ENCODE measurements at places on chromosomes 1 and 21.

DNA sequence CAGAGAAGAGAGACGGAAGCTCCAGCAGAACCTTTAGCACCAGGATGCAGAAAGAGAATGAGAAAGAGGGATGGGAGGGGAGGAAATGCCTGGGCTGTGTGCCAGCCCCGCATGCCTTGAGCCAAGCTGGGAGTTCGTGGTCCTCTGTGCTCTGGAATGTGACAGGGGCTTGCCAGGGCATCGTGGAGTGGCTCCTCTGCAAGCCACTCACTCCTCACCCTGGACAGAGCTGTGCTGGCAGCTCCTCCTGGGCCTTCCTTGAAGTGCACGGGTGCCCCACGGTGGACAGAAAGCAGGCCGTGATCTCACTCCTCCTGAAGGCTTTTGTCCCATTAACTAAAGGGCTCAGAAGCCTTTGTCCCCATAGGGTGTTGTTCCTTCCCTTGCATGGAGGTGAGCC, 34.8 kb upstream of the PRELP start:
- peak; percentile 82 for DNase-seq

DNA sequence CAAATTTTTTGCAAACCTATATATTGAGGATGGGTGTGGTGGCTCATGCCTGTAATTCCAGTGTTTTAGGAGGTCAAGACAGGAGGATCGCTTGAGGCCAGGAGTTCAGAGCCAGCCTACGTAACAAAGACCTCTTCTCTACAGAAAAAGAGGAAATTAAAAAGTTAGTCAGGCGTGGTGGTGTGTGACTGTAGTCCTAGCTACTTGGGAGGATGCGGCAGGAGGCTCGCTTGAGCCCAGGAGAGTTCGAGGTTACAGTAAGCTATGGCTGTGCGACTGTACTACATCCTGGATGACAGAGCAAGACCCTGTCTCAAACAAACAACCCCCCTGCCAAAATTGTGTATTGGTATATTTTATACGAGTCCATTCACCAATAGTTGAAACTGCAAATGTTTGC, 589.7 kb downstream of the DPYD start:
- no peak for DNase-seq

DNA sequence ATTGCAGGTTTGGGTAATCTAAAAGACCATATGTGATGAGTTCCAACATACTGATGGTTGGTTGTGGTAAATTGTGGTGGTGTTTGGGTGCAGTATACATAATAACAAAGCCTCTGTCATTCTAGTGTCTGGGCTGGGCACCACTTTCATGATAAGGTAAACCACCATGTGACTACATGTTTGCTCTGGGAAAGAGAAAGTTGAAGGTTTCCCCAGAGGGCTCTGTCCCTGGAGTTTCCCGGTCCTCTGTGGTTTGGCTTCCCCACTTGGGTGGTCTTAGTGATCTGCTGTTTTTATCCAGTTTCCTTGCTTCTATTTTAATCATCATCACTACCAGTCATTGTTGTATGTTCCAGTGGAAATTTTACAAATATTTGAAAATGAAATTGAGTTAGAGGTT, 55.9 kb upstream of the TSPAN2 start:
- no peak for DNase-seq

- DNase-seq, result no peak
Observed at GRCh38 chr1:8363186-8363766, 45.4 kb downstream of the SLC45A1 start.

DNA sequence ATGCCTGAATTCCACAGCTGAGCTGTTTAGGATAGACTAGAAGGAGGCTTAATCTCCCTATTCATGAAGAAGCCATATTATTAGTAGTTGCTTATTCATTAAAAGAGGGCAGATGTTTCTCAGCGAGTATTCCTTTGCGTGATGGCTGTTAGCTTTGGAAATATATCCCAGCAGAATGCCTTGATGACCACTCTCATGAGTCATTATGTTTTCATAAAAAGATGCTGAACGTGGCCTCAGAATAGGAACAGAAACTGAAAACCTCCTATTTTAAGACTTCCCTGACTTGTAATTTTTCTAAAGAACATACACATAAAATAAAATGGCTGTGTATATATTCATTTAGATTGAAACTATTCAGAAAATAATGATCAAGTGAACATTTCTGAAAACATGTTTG, 9.6 kb upstream of the PLA2G4A start:
- peak; percentile 88 for DNase-seq

- DNase-seq, result no peak
Observed at GRCh38 chr1:73781251-73781650, 416.7 kb downstream of the LRRIQ3 start.

GRCh38 chr1:39895731-39896480, 5.8 kb downstream of the MYCL start:
- DNase-seq, result no peak

GRCh38 chr1:53285546-53285945, 42.3 kb downstream of the LRP8 start:
- DNase-seq, result no peak

DNA sequence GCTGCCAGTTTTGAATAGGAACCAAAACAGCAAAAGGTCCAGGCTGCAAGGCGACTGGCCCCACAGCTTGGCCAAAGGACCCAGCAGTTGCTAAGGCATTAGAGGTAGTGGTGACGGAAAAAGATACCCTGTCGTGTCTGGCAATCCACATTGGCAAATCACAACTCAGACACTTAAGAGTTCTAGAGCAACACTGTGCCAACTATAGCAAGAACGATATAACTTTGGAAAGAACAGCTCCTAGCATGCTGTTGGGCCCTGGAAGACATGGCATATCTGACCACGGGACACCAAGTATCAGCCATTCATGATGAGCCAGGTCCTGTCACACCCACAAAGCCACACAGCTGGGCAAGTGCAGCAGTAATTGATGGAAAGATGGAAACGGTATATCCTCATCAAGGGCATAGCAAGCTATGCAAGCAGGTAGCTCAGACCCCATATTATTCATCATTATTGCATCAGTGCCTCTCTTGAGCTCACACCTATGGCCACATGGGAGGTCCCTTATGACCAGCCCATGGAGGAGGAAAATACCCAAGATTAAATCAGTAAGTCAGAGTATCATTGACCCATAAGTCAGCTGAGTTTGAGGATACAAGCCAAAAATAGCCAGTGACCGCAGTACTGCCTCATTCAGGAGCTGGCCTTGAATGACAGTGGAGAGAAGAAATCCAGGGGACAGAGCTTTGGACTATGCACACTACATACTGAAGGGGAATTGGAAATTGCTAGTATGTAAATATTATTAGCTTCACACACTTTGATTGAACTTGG, 221.2 kb downstream of the SETD4 start:
- DNase-seq, result no peak

- no peak for DNase-seq
Observed at GRCh38 chr1:67420835-67421492, 9.2 kb downstream of the SERBP1 start.

GRCh38 chr1:183506561-183506960, 34.3 kb downstream of the SMG7 start:
- DNase-seq, result no peak

DNA sequence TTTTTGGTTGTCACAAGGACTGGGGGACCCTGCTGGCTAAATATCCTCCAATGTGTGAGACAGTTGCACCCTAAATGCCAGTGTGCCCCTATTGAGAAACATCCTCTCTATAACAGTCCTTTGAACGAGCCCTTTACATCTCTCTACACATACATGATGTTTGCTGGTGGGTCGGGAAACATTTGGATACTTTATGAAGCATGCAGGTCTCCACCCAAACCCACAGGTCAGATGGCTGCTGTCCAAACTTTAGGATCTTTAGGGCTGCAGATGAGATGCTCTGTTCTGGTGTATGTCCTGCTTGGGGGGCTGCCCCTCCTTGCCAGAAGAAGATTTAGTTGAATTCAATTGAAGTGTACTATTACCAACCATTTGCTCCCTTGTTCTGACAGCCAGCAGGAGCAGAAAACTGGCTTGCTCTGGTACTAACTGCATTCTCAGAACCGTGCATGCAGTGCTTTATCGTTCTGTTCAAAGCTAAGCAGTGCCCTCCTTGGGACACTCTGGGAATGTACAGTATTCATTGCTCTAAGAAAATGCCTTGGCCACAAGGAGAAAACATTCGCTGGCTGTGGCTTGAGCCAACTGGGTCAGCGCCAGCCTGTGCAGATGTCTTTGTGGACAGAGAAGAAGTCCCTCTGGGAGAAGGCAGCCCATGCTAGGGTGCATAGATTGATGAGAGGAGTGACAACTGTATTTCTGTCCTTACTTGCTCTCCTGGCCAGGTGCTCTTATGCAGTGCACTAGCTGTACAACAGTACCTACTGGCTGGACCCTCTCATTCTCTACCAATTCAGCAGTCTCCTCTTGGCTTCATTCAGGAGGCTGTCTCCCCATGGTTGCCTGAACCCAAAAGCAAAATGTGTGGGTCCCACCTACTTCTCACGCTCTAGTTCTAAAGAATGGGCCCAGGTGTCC, 61.4 kb upstream of the DIRAS3 start:
- peak; percentile 95 for DNase-seq

GRCh38 chr1:24438423-24438901, 22.9 kb downstream of the NIPAL3 start:
- DNase-seq, result peak; percentile 45

DNA sequence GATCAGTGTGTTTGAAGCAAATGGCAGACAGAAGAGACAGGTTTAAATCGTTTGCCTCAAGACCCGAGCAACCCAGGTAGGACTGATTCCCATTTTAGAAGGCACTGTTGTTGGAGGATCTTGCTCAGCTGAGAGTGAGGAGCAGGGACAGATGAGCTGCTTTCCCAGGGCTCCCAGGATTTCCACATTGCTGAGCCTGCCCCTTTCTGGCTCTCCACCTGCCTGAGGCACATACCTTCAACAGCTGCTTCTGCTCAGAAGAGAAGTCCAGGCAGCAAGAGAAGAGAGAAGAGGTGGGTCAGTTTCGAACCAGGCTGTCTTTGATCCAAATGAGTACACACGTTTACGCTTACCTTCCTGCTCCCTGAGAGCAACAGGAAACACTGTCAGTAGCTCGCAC, 5.7 kb downstream of the TNNT2 start:
- no peak for DNase-seq

DNA sequence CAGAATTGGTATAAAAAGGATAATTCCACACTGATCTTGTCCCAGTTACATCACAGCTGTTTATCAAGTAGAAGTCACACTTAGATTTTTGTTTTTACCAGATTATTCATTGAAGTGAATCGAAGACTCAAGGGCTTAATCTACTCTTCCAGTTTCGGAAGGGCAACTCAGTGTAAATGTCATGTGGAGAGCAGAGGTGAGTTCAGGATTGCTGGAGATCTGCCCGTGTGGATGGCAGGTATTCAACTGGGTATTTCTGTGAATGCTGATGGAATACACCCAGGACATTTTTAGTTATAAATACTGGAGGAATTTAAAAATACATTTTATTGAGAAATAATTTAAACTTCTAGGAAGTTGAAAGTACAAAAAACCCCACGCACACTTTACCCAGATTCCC, 19.4 kb downstream of the CC2D1B start:
- no peak for DNase-seq

DNA sequence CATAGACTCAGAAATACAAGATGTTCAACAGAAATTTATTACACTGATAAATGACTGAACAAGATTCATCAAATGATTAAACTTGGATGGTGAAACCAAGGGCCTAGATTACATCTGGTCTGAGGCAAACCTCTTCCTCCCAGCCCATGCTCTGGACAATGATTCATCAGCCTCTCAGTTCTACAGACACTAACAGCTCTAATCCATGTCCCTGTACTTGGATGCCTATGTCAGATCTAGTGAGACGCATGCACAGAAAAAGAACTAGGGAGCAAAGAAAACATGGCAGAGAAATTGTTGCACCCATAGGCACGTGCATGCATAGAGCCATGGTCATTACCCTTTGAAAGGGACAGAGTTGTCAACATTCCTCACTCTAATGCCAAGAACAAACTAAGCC, 250.1 kb downstream of the KCNH1 start:
- no peak for DNase-seq

DNA sequence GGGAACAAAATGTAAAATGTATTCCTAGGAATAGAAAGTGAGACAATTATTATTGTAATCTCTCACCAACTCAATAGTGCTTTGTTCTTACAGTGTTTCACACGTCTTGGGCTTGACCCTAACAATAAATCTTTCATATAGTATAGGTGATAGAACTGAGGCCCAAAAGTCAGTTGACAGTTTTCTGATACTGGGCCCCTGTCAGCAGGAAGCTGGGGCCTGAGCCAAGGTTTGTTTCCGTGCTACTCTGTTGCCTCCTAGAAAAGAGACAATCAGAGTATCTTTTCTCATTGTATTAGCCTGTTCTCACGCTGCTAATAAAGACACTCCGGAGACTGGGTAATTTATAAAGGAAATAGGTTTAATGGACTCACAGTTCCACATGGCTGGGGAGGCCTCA, 5.0 kb downstream of the RRP1B start:
- no peak for DNase-seq

DNA sequence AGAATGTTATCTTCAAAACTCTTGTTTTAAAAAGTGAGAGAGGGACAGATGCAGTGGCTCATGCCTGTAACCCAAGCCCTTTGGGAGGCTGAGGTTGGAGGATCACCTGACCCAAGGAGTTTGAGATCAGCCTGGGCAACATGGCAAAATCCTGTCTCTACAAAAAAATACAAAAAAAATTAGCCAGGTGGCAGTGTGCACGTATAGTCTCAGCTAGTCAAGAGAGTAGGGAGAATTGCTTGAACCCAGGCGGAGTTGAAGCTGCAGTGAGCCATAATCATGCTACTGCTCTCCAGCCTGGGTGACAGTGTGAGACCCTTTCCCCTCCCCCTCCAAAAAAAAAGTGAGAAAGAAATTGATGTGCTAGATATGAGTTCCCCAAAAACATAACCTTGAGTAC, 131.0 kb downstream of the KCNT2 start:
- no peak for DNase-seq

- DNase-seq, result no peak
Observed at GRCh38 chr1:43432907-43433306, 20.8 kb downstream of the HYI start.

GRCh38 chr21:14591882-14592281, 45.8 kb upstream of the SAMSN1 start:
- peak; percentile 98 for DNase-seq

GRCh38 chr1:178267646-178268094, 173.8 kb downstream of the RASAL2 start:
- DNase-seq, result peak; percentile 53

Data from choroid plexus epithelial cell (primary cell).